ENCODE measurements at places on chromosomes 3 and 15.
A peak's percentile ranks its signal among the peaks of the same experiment; 100 is the strongest.

- DNase-seq, result no peak
These were observed 7.9 kb upstream of the BLM start for GRCh38 chr15:90709278-90709677.

DNA sequence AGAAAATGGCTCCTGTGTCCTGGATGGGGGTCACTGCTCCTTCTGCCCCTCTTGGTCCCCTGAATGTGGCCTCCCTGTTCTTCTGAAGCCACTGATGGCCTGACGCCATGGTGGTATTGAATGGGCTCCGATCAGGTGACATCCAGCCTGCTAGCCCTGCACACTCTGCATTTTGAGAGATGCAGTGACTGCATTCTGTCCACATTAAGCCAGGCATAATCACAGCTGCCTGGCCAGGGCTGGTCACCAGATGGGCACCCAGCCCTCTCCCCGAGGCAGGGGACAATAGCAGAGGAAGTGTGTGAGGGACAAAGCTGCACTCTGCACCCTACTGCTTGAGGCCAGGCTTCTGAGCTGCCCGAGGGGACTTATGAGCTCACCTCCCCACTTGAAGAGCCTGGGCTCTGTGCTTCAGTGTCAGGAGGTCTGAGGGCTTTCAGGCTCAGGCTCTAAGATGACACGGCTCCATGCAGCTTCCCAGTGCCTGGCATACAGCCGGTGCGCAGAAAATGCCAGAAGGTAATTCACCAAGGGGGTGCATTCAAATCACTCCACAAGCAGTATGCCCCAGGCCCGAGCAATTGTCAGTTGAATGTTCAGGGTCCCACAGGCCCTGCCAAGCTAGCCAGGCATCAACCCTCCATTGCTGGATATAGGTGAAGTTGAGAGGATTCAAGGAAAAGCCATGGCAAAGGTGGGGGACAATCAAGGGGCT, 56.8 kb downstream of the WNT7A start:
- DNase-seq, result no peak

DNA sequence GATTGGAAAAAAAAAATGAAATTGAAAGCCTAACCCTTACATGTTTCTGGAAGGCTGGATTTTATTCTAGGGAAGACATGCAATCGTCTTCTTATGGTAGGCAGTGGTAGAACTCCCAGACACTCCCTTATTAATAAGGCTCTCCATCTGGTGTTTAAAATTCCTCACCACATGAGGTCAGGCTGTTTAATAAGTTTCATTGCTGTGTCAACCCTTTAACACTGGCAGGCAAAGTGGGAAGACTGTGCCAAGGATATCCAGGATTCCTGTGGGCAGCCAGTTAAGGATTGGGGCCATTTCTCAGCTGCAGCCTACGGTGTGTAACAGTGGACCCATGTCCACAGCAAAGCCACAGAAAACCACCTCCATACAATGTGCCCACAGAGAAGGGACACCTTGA, 225.5 kb upstream of the CHRM5 start:
- no peak for DNase-seq

DNA sequence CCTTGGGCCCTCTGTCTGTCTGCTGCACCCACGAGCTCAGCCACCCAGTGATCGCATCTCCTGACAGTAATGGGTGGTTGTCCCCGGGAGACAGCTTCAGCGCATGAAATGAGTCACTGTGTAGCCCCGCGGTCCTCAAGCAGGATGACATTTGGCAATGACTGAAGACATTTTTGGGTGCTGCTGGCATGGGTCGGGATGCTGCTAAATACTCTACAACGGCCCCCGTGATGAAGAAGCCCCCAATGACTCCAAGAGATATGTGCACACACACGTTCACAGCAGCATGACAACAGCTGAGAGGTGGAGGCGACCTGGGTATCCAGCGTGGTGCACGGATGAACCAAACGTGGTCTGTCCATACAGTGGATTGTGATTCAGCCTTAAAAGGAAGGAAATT, 17.4 kb upstream of the ZXDC start:
- no peak for DNase-seq

- no peak for DNase-seq
These were observed 103.6 kb upstream of the THSD4 start for GRCh38 chr15:71011503-71012155.

- DNase-seq, result peak; percentile 31
These were observed 13.0 kb upstream of the MANF start for GRCh38 chr3:51371943-51372557.

DNA sequence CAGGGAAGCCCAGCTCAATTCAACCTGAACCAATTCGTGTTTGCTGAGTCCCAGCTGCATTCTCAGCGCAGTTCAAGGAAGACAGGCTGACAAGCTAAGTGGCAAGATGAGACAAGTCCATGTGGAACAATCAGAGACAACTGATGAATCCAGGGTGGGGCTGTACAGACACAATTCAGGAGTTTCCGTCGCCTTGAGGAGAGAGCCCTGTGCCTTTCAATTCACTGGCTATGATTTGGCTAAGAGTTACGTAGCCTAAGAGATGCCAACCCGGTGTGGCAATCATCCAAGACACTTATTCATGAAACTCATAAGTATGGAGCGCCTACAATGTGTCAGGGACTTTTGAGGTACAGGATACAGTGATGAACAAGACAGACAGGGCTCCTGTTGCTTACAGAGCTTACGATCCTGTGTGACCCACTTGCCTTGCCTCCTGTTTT, 15.5 kb upstream of the ZBED2 start:
- no peak for DNase-seq

- no peak for DNase-seq
These were observed 3.3 kb upstream of the DCP1A start for GRCh38 chr3:53350652-53351051.

- DNase-seq, result no peak
These were observed 61.8 kb downstream of the SLC9A9 start for GRCh38 chr3:143786219-143787191.

DNA sequence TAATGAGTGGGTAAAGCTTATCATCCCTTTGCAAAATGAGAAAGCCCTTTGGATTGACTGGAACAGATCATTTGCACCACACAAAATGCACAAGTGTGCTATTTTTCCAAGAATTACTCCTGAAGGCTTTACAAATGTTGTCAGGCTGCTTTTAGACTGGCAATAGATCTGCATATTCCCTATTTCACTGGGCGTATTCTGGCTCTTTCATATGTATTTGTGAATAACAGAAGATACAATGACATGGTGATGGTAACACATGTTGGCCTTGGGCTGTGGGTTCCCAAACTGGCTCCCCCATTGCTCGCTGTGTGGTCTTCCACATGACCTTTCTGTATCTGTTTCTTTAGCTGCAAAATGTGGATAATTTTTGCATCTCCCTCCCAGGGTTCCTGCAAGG, 303.4 kb upstream of the CHRM5 start:
- DNase-seq, result no peak

- no peak for DNase-seq
These were observed 393.1 kb upstream of the CDIN1 start for GRCh38 chr15:36186376-36186775.

DNA sequence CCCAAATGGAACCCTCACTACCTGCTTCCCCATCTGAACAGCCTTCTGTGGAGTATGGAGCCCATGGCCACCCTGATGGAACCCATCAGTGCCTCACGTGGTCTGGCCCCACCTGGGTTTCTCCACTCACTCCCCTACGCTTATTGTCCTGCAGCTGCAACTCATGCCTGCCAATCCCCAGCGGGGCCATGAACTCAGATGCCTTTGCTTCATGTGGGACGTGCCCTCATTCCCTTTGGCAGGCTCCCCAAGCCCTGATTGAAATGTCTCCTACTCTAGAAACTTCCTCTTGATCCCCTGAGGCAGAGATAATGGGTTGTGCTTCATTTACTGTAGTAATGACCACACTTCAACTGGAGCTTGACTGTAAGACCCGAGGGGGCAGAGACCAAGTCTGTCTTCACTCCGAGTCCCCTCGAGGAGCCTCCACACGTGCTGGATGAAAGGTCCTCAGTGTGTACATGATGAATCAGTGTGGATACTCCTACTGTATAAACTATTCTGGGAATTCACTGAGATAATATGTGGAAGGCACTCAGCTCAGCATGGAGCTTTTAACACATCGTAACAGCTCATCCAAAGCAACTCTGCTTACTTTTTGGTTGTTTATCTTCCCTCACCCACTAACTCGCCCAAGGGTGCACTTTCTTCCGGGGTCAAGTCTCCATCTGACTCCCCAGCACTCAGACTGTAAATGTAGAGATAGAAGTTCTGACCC, 232.8 kb upstream of the BHLHE40 start:
- DNase-seq, result no peak

- peak; percentile 10 for DNase-seq
These were observed 37.9 kb downstream of the PSTPIP1 start for GRCh38 chr15:77032647-77033416.

- no peak for DNase-seq
These were observed 246.8 kb upstream of the ROBO1 start for GRCh38 chr3:80014576-80014975.

DNA sequence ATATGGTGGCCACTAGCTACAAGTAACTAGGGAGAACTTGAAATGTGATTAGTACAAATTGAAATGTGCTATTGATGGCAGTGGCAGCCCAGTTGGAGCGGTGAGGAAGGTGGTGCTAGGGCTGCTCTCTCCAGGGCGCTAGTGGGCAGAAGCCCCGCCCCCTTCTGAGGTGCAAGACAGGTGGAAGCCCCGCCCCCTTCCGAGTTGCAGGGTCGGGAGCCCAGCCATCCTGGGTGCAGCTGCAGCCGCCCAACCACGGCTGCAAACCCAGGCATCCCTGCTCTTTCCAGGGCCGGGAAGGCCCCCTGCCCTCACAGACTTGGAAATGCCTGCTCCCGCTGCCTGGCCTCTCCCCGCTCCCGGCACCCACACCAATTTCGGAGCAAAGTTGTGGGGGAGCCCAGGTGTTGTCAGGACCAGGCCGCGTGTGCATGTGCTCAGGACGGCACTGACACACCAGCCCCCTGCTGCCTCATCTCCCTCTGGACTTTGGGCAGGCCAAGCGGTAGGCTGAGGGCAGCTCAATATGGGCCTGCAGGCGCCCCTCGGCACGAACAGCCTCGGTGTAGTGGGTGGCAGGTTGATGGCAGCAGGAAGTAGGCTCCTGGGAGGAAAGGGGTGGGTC, 10.0 kb downstream of the ATR start:
- DNase-seq, result no peak

DNA sequence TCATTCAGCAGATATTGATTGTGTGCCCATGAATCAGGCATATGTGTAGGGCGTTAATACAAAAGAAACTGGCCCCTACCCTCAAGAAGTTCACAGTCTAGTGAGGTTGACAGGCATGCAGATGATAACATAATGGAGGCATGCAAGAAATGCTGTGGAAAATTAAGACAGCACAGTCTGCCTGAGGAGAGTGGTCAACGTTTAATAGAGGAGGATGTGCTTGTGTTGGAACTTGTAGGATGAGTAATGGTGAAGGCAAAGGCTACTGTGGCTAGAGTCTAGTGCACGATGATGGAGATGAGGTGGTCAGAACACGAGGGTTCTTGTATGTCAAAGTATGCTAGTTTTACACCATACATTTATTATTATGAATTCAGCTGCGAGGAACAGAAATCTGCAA, 295.7 kb downstream of the SOX2 start:
- no peak for DNase-seq

DNA sequence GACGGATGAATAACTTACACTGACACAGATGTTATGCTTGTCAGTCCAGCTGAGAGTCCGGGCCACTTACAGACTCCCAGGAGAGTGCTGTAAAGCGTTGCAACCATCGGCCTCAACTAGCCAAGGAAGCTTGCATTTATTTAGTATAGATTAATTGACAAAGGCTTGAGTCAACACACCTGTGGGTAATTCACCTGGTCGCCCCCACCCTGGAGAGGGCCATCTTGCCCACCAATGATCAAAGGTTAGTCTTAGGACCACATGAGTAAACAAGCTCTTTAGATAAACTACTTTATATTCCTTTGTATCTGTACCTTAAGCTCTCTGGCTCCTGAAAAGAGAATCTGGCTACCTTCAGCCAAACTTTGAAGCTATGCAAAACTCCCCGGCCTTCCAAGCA, 51.0 kb downstream of the PAK2 start:
- DNase-seq, result no peak

DNA sequence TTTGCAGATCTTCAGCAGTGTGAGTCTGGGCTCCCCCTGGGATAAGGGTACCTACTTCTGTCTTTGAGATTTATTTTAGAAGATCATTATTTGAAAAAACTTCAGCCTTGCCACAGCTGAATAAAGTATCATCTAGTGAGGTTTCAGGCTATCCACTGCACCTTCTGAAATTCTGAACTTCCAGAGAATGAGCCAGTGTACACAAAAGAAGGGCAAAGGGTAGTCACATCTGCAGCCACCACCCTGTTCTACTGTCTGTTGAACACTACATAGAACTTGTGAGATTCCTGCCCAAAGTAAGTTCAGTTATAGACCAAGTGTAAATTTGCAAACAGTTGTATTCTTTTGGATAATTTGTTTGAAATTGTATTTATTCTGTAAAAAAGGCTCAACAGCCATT, 38.0 kb upstream of the PTPN23 start:
- DNase-seq, result no peak

- DNase-seq, result no peak
These were observed 225.6 kb downstream of the NFKBIZ start for GRCh38 chr3:102074946-102075345.

Data from central memory CD8-positive, alpha-beta T cell (primary cell).